ENCODE measurements at places on chromosomes 2 and 18.
A peak's percentile ranks its signal among the peaks of the same experiment; 100 is the strongest.

GRCh38 chr2:160287476-160287875, 87.4 kb upstream of the ITGB6 start:
- DNase-seq, result no peak

DNA sequence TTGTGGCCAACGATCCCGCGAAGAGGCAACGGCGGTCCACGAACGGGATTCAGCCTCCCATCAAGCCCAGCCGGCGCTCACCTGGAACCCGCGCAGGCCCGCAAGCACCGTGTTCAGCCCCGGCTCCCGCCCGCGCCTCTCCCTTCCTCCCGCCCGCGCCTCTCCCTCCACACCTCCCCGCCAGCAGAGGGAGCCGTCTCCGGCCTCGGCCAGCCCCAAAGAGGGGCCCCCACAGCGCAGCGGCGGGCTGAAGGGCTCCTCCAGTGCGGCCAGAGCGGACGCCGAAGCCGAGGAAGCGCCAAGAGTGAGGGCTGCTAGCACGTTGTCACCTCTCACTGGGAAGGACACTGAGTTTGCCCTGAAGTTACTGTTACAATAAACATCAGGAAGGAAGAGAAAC, 55.3 kb upstream of the LAPTM4A start:
- peak; percentile 40 for DNase-seq

DNA sequence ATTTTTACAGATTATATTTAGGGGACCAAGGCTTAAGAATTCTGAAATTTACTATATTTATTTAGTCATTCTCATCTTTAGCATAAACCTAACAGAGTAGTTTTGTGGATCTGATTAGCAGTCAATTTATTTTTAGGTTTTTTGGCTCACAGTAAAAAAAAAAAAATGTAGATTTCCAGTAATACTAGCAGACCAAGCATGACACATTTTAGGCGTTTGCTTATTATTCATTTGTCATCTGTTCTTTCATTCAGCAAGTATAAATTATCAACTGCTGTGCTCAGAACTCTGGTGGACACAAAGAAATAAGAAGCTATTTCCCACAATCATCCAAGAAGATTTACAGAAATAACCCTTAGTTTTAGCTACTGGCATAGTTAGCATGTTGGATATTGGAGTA, 20.6 kb downstream of the PDE1A start:
- no peak for DNase-seq

DNA sequence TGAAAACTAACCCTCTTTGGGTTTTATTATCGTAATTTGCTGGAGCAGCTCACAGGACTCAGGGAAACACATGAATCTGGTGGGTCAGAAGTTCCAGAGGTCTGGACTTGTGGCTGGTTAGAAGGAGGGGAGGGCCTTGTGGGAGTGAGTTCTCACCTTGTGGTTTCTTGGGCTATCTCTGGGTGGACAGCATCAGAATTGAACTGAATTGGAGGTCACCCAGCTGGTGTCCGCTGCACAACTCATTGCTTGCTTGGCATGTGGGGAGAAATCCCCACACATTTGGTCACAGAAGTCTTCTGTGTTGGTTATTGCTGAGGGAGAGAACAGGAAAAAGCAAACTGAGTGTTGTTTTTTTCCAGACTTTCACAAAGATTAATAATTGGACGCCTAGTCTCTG, 27.5 kb downstream of the ZNF892 start:
- no peak for DNase-seq

DNA sequence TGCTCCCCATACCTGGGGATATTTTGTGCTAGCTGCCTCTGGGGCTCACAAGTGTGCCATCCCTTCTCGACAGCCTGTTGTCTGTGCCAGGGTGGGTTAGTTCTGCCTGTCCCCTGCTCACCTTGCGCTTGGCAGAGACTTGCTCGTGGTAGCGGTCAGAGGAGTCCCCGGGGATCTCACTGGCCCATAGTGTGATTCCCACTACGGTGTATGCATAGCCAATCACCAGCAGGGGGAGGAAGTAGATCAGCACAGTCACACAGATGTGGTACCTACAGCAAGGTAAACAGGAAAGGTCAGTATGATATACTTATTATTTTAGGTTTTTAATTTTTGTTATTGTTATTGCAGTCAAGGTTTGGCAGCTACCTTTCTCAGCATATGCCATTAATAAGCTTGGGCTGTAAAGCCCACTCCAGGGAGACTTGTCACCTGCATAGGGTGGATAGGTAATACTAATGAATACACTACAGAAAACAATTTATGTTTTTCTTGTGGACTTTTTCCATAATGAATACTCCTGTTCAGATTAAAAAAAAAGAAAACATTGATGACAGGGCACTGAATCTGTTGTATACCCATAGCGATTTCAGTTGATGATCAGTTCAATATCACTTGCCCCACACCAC, 95.2 kb downstream of the POLE4 start:
- no peak for DNase-seq

- no peak for DNase-seq
These were observed 141.3 kb upstream of the LHCGR start for GRCh38 chr2:48896870-48897269.

DNA sequence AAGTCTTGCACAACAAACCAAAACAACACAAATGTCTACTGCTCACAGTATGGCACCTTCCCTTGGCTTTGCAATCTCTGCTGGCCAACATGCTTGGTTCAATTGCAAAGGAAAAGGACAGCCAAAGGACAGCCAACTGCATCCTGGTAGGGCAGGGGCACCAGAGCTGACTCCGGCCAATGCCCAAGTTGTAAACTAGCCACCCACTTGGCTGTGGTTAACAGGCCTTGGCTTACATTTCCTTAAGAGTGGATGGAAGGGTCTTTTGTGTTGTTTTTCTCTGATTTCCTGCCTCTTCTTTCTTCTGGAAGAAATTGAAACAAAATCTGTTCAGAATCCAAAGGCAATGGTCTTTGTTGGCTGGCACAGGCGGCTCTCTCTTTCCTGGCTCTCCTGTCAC, 119.1 kb upstream of the TRIB2 start:
- no peak for DNase-seq

GRCh38 chr2:53793821-53794220, 7.0 kb downstream of the ERLEC1 start:
- no peak for DNase-seq

- no peak for DNase-seq
These were observed 198.0 kb downstream of the ANKRD30B start for GRCh38 chr18:14945984-14946383.

Data from activated CD4-positive, alpha-beta memory T cell treated with anti-CD3 and anti-CD28 coated beads for 36 hours (primary cell).